Activated gamma-delta T cell treated with Interleukin-2 at 50 U/mL for 16 hours (primary cell): ENCODE measurements at places on chromosomes 11 and 22.
A peak's percentile ranks its signal among the peaks of the same experiment; 100 is the strongest.

- no peak for DNase-seq
Observed at GRCh38 chr11:121929581-121929980, 186.4 kb downstream of the BLID start.

- no peak for DNase-seq
Observed at GRCh38 chr11:45252134-45252856, 33.8 kb downstream of the SYT13 start.

GRCh38 chr11:11553573-11553972 lies 68.2 kb downstream of the GALNT18 start:
- no peak for DNase-seq

- DNase-seq = no peak
Observed at GRCh38 chr22:30027169-30027568, 53.1 kb upstream of the HORMAD2 start.

DNA sequence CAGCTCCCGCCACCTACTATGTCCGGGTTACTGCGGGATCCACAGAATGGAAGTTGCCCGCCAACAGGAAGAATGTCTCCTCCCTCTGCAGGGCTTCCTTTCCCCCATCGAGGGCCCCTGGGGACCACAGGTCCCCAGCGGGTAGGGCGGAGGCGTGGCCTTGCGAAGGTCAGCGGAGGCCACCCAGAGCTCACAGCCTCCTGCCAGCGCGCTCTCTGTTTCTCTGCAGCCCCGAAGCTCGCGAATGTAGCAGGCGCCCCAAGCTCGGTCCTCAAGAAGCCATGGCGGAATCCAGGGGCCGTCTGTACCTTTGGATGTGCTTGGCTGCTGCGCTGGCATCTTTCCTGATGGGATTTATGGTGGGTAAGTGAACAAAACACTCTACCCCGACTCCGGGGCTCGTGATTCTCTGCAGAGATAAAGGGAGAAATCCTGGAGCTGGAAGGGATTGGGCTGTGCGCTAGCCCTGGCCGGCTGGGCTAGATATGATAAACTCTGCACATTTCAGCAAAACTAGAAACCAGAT lies at the start of gene NAALAD2:
NAALAD2 (plus strand) TSS at position 186 of the 526 bp plus-strand sequence; CDS start at position 282, 96 bp downstream.
- DNase-seq = no peak

DNA sequence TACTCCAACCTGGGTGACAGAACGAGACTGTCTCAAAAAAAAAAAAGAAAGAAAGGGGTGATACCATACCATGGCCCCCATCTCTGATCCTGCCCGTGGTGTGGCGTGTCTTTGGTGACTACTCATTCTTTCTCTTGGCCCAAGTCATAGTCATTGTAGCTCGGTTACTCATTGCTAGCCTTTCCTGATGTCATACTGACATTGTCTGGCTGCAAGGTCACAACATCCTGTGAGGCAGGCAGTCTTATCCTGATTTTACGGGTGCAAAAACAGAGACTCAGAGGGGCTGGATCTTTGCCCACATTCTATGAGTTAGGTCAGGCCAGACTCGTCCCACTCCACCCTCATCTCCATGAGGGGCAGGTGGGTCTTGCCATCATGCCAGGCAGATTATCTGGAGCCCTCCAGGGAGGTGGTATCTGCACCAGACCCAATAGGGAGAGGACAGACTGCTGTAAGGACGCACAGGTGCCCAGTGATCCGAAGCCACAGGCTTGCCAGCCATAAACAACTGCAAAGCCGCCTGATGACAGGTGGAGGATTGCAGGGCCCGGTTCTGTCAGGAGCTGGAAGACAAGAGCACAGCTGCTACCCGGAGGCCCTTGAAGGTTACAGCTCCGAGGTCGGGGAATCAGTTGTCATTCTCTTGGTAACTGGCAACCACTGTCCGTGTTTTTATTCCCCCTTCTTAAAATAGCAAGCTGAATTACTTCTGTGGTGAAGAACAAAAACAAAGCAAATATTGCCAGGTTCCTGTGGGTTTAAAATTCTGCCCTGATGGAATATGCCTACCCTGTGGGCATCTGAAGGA lies 13.8 kb downstream of the TOM1 start:
- no peak for DNase-seq

DNA sequence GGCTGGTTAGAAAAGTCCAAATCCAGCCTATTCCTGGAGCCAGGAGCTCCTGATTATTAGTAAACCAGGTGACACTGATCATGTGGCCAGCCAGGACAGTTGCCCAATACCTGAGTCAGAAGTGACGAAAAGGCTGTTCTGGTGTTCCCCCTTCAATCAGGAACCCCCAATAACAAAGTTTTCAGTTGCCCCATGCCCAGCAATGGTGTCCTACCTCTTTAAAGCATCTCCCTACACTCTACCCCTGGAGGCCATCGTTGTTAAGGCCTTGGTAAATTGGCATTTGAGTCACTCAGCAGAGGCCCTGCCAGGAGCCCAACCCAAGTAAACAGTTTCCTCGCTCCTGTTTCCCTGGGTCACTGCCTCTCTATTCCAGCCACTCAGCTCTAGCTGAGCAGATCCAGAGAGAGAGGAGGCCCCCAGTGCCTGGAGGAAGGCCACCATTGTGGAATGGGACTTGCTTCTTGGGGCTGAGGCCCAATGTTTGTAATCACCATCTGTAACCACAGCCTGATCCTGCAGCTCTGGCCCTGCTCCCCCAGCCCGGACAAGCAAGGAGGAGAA lies 25.0 kb downstream of the ARHGAP1 start:
- DNase-seq = no peak

DNA sequence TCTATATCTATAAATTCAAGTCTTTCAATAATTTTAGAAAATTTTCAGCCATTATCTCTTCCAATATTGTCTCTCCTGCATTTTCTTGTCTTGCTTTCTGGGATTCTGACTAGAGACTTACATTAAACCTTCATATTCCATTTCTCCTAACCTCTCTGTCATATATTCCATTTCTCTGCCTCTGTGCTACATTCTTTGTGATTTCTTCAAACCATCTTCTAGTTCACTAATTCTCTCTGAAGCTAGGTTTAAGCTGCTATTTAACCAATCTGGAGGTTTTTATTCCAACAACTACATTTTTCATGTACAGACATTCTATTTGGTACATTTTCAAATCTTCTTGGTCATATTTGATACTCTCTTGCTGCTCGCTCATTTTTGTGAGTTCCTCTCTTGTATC lies 122.5 kb downstream of the TTC28 start:
- DNase-seq = no peak

DNA sequence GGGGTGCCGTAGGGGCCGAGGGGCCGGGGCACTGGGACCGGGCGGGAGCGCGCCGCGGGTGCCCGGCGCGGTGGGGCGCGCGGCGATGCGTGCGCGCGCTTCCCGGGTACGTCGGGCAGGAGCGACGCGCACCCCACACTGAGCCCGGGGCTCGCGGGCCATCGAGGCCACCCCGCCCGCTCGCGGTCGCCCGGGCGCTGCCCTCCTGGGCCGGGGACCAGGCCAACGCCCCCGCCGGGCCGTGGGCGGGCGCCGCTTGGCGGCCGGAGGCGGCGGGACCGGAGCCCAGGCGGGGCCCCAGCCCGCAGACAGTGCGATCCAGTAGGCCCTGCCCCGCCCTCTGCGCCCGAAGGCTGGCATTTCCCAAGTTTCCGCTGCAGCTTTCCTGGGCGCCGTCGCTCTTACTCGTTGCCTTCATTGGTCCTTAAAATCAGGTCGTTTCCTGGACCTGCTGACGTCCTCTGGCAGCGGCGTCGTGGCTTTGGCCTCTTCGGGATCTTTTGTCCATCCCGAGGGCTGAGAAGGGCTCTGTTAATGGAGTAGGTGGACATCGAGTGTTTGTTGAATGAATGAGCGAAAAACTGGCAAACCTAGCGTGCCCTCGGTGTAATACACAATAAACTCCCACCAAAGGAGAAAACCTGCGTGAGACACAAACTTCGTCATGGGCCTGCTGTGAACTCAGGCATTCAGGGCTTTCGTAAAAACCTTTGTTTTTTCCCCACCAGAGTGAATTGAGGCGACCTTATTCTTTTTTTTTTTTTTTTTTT lies 638 bp downstream of the PARVA start:
- DNase-seq = no peak

DNA sequence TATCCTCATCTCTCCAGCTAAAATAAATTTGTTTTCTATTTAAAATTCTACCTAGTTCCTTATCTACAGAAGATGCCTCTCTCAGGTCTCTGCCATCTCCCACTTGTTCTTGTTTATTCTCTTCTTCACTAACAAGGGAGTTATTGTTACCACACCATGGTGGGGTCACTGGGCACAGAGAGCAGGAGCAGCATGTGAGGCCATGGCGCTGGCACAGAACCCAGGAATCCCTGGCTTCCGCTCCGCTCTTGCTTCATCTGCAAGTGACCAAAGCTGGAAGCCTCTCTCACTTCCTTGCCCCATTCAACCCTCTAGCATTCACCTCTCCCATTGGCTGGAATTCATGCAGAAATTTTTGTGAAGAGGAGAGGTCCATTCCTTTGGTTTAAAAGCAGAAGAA lies 190.7 kb upstream of the NCAM1 start:
- no peak for DNase-seq

DNA sequence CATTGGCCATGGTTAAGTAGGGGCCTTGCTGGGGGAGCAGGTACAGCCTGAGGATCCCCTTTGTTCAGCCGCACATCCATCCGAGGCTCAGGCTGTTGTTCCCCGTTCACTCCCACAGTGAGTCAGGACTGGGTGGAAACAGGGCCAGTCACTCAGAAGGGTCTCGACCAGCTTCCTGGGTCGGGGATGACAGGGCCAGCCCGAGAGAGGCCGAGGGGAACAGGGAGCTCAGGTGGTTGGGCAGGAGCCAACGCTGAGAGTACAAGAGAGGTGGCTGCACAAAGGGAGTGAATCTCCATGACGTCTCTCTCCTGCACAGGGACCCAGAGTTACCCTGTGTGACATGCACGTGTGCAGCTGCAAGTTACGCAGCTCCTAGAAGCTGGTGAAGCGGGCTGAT lies 97.2 kb upstream of the SHANK2 start:
- no peak for DNase-seq

GRCh38 chr11:6022956-6023355 lies 7.6 kb downstream of the OR56A1 start:
- DNase-seq = no peak

DNA sequence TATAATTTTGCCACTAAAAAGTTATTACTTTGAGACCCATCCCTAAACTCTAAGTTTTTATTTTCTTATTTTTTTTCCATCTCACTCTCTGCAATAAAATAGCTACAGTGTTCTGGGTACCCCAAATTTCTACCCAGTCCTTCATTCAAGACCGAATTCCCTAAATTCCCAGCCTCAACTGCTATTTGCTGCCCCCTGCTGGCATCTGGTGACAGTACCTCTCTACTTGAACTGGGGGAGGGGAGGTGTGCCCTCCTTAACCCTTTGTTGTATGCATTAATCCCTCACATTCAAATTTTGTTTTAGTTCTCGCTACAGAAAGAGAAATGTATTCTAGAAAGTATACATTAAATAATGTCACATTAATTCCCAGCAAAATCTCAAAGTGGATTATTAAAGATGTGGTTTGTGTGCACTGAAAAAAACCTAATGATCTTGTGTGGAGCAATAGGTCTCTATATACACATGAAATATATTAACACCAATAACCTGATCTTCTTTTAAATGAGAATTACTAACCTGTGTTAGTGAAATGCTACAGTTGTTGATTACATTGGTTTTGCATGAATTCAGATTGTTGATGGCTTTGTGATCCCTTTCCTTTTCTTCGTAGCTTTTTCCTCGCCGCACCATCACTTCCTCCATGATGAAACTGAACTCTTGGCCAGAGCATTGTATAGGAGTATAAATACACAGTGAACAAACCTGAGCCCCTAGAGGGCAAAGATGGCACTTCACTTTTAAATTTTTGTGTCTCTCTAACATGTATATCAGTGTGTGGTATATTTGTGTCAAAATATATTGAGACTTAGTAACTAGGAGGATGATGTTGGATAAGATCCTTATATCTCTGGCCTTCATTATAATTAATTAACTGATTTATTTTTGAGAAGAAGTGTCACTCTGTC lies 590.0 kb downstream of the METTL15 start:
- DNase-seq = no peak

DNA sequence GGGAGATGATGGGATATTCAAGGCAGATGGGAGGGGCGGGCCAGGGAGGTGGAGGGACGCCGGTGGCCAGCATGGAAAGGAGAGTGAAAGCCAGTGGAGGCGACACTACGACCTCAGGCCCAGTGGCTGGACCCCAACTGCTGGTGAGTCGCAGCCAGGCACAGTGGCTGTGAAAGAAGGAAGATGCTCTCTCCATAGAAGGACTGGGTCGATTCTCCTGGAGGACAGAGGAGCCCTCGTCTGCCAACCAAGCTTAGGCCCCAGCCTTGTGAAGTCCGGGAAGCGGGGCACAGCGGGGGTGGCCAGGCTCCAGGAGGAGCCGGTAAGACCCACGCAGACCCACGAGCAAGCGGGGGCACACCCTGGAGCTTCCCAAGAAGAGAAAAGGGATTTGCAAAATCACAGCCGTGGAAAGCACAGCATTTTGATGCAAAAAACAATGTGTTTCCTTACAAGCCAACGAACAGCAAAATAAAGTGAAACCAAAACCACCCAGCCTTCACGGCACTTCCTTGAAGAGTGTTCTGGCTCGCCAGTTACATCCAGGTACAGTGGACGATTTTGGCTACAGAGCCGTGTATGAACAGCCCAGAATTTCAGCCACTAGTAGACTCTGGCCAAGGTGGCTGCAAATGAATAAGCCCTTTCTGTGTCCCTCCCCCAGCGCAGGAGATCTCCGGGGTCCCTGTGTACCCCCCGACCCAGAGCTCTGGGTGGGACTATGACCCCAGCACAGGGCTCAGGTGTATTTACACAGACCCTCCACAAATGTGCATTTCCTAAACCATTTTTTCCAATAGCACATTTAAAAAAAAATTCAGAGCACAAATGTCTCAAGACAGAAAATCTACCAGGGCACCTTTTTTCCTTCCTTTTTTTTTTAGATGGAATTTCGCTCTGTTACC lies 96.9 kb downstream of the TRMU start:
- peak; percentile 36 for DNase-seq

- no peak for DNase-seq
Observed at GRCh38 chr11:99535819-99536218, 515.1 kb downstream of the CNTN5 start.

DNA sequence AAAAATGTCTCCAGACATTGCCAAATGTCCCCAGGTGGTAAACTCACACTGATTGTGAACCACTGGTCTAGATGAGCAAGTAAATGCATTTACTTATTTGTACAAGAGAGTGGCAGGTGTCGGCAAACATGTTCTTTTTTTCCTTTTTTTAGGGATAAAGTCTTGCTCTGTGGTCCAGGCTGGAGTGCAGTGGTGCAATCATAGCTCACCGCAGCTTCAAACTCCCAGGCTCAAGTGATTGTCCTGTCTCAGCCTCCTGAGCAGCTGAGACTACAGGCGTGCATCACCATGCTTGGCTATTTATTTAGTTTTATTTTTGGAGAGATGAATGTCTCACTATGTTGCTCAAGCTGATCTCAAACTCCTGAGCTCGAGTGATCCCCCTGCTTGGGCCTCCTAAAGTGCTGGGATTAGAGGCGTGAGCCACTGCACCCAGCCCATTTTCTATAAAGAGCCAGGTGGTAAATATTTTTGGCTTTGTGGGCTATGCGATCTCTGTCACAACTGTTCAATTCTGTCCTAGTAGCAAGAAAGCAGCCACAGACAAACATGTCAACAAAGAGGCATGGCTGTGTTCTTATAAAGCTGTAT lies 1.4 kb downstream of the VPREB1 start:
- no peak for DNase-seq
